ENCODE measurements at places on chromosomes 16 and 17.

DNA sequence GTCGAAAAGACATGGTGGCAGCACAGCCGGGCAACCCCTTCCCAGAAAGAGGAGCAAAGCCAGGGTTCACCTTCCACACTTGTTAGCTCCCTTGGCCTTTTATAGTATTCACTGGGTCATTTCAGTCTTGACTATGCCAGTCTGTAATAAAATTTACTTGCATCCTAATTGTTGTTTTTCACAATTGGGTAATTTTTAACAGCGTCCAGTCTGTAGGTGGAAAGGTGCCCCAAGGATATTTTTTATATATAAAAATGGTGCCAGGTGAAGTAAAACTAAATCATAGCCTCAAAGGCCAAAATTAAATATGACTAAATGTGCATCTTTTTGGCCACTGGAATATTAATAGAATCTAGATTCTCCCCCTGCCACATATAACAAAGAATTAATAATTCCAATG lies at the start of gene KRT26:
TSS of gene KRT26 (minus strand) at position 101 of the 400 bp plus-strand sequence. CDS start at position 13, 88 bp downstream.
- DNase-seq: no peak

- no peak for DNase-seq
Measured at GRCh38 chr17:52297230-52298010, 138.9 kb upstream of the CA10 start.

DNA sequence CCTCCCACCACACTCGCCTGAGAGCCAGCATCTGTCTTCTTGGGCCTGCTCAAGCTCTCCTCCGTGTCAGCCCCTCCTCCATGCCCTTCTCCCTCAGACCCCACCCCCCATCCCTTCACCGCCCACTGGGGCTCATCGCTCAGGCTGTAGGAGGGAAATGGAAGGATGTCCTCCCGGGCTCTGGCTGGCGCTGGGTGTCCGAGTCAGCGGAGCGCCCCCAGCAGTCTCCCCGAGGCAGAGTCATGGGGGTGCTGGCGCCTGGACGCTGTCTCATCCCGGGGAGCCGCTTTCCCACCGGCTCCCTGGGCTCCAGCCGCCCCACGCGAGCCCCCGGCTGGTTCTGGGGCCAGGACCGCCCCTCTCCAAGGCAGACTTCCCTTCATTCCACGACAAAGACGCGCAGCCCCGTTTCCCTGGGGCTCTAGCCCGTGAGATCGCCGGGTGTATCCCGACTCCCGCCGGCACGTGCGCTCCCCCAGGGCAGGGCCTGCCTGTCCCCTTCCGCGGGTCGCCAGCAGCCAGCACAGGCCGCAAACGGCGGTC lies 428 bp upstream of the ANTKMT start:
- peak; percentile 62 for DNase-seq

DNA sequence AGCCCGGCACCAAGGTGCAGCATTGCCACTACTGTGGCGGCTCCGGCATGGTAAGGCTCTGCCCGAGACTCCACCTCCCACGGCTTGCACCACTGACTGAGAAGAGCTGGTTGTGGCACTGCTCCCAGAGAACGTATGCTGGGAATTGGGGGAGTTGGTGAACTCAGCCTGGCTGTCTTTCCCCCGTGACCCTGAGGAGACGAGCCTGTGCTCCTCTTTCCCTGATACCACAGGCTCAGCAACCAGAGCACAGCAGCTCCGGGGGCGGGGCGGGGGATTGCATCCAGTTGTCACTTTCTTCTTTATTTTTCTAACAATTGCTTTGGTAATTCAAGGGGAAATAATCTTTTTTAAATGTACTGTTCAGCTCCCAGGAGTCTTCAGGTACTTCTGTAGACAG lies 16.7 kb downstream of the DNAJA3 start:
- no peak for DNase-seq

DNA sequence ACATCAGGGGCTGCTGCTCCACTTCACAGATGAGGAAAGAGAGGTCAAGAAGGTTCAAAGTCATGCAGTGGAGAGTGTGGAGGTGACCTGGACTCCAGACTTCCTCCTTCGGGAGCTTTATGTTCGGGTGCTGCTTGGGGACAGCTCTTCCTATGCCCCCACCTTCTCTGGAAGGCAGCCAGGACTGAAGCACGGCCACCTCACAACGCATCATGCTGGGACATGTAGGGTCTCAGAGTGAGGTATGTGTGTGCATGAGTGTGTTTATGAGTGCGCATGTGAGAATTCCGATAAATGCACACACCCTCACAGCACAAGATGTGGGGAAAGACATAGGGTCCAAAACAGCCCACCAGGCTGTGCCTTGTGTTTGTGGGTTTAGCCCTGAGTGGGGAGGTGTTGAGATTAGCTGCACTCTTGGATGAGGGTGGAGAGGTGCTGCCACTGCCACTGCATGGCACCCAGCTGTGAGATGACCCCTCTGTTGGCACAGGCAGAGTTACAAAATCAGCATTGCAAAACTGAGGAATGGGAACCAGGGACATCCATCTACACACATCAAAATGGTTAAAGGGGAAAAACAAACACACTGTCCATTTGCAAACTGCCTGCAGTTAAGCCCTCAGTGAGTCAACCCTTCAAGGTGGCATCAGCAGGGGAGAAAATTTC lies 367.4 kb downstream of the SEC14L1 start:
- no peak for DNase-seq

GRCh38 chr16:15502041-15502725 lies 67.8 kb downstream of the BMERB1 start:
- no peak for DNase-seq

GRCh38 chr16:4246777-4247459 lies 5.0 kb upstream of the SRL start:
- DNase-seq: no peak

DNA sequence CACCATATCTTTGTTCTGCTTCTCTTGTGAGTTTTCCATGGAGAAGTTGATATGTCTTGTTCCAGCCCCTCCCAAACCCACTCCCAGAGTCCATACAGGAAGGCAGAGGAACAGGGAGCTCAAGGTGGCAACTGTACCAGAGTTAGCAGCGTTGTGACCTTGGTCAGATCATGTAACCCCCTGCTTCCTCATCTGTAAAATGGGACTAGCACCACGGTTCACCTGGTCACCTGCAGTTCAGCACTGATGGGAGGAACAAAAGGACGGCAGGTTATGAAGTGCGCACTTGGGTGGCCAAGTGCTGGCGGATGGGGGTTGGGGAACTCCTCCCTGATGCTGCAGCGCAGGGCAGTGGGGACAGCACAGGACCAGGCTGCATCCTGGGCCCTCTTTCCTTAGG lies 7.7 kb upstream of the NEUROD2 start:
- DNase-seq: no peak

DNA sequence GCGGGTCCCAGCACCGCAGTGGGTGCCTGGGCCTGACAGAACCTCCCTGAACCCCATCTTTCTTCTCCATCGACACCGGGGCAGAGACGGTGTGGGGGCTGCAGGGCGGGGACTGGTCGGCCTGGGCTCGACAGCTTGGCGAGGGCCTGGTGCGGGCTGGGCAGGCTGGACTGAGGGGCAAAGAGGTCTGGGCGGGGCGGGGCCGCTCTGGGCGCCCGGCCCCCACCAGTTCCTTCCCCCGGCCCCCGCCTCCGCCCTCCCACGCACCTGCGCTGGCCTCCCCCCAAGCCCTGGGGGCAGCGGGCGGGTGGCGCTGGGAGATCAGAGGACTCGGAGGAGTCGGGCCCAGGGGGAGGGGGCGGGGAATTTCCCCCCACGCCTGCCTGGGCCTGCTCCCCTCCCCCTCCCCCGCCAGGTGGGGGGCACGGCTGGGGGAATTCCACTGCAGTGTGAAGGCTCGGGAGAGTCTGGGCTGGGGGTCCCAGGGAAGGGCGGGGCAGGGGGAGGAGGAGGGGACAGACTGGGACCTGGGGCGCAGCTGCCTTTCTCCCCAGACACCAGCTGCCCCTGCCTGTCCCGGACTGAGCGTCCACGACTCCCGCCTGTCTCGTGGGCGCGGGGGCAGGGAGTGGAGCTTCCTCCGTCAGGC lies 877 bp upstream of the KREMEN2 start:
- DNase-seq: no peak

- DNase-seq: no peak
Measured at GRCh38 chr17:54680410-54680809, 220.2 kb upstream of the TOM1L1 start.

DNA sequence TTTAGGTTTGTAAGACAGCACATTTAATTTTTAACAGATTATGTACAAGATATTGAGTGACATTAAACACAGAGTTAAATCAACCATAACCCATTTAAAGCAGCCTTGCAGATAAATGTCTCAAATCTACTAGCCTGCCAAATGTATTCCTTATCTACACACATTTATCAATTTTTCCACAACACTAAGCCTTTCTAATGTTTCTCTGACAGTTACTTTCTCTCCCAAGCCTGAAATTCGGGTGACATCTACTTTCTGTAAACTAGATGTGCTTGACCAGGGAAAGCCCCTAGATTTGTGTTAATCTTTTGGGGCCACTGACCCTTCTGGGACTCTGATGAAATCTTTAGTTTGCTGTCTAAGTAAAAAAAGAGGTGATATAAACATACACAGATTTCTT lies 69.0 kb downstream of the CDH13 start:
- no peak for DNase-seq

DNA sequence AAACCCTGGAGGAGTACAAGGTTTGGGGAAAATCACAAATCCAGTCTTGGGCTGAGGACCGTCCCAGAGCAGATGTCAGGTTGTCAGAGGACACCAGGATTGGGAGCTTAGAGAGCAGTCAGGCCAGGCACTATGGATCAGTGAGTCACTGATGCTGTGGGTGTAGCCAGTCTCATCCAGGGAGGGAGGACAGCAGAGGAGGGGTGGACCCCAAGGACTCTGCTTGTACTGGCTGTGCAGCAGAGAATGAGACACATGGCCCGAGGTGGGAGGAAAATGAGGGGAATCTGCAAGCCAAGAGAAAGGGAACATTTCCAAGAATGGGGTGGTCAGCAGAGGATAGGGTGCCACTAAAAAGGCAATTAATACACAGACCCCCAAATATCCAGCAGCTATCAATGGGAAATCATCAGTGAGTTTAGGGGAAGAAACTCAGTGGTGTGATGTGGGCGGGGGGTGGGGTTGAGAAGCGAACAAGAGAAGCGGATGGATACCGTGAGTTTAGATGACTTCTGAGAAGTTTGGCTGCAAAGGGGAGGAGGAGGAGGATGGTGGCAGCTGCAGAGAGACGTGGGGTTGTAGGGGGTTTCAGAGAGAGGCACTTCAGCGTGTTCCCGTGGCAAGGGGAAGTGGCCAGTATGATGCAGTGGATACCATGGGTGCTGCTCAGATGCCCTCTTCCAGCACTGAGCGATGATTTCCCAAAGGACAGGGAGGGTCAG lies 43.9 kb downstream of the ARHGAP27 start:
- DNase-seq: no peak

- DNase-seq: no peak
Measured at GRCh38 chr16:27302126-27302525, 11.6 kb upstream of the IL4R start.

Measured in NT2/D1 (cell line).